Uterus (tissue), 4 donors: ENCODE measurements at places on chromosomes 5 and 9. TPM values are rescaled to one million over a fixed set of nuclear protein-coding genes. Genes with fewer than 3 reads are reported as not detected.

- no peak for DNase-seq
These were observed 219.8 kb downstream of the ARL15 start for GRCh38 chr5:54090495-54091120.

DNA sequence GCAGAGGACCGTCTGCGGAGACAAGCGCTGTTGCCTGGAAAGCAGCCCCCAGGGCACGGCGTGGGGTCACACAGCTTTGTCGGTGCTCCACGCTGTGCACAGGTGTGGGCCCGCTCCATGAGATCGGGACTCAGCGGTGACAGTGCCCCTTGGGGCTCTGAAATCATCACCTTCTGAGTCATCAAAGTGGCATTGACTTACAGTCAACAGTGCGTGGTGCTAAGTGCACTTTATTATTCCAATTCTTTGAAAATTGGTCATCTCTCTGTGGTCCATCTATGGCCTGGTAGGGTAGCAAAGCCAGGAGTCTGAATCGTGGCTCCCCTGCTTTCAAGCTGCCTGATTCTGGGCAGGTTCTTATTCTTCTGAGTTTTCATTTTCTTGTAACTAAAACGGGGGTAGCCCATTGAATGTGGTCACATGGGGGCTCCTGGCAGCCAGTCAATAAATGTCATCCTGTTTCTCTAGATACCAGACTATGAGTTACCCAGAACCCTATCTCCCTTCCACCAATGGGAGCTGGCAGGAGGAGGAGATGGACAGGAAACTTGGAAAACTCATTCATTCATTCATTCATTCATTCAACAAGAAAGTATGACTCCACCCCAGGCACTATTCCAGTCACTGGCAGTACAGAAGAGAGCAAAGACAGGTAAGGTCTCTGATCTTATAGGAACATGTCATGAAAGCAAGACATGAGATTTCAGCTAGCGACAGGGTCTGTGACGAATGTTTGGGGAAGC, 20.3 kb upstream of the UNC5A start:
- DNase-seq = no peak

DNA sequence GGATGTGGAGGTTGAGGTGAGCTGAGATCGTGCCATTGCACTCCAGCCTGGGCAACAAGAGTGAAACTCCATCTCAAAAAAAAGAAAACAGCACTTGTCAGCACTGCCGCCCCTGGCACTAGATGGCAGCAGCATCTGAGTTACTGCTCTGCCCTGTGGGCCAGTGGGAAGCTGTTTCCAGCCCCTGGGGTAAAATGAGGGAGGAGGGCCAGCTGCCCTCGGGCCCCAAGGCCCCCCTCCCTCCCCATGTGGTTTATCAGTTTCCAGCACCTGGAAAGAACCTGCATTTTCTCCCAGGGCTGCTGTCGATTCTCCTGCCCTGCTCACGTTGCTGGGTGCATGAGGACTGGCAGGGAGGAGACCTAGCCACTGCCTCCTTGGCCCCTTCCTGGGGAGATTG, 13.2 kb upstream of the CEL start:
- no peak for DNase-seq

- no peak for DNase-seq
These were observed 731.3 kb downstream of the NR2F1-AS1 start for GRCh38 chr5:92849756-92850155.

GRCh38 chr5:176415952-176416924, at the start of gene CLTB:
TSS of gene CLTB (minus strand) at chr5:176416539. CDS start at chr5:176416363, 176 bp downstream.
- DNase-seq = peak; percentile 93

DNA sequence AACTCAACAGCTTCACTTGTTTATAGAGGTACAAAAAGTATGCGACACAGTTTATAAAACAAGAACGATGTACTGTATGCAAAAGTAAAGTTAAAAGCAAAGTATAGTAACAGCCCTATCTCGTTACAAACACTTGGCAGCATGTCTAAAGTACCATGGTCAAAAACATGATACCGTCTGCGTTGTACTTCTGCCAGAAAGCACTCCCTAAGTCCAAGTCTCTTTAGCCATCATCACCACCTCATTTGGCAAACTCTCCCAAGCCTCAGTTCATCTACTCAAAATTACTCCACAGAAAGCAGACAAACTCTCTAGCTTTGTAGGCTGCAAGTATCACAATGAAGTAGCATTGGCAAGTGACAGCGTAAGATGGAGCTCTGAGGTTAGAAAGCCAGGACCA, 73.4 kb downstream of the NFIB start:
- no peak for DNase-seq

- no peak for DNase-seq
These were observed 190.3 kb downstream of the DCP2 start for GRCh38 chr5:113166852-113167366.

DNA sequence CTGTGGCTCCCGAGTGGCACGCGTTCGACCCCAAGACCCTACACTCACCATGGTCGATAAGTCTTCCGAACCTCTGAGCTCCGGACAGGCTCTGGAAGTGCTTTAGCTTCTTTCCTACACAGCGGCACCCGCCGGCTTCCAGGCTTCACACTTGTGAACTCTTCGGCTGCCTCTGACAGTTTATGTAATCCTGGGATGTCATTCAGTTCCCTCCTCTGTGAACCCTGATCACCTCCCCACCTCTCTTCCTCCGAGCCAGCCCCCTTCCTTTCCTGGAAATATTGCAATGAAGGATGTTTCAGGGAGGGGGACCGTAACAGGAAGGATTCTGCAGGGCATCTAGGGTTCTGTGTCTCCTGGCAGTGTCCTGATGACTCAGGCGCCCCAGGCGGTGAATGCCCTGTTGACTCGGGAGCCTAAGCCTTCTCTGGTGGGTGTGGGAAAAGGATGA, at the start of gene CD14:
Gene CD14, minus strand, starts transcription at position 155 of the 451 bp plus-strand sequence. Its CDS starts 104 bp downstream, at position 51.
- DNase-seq = no peak

GRCh38 chr9:76185432-76185831, 208.8 kb downstream of the RFK start:
- DNase-seq = no peak

GRCh38 chr9:136769710-136770191, 5.4 kb upstream of the LCN15 start:
- no peak for DNase-seq

- no peak for DNase-seq
These were observed 46.1 kb upstream of the ANKH start for GRCh38 chr5:14917719-14918118.

DNA sequence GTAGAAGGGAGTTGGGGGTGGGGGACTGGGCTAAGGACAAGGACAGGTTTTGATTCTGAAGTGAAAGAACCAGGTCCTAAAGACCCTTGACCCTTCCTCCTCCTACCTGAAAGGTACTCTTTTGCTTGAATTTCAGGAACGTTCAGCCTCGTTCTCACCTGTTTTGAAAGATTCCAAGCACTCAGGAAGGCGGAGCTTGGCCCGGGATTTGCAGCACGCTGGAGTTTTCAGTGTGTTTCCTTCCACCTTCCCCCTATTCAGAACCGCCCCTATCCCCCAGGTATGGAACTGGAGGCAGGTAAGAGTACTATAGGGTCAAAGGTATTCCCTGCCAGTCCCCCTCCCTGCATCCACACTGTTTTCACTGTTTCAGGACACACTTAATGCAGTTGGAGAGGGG, 7.1 kb downstream of the EGR1 start:
- DNase-seq = no peak

GRCh38 chr5:29304545-29304944, 1888.9 kb upstream of the CDH6 start:
- no peak for DNase-seq

- DNase-seq = no peak
These were observed 819.4 kb downstream of the SEMA5A start for GRCh38 chr5:8726383-8727036.

GRCh38 chr5:31047621-31048020, 145.9 kb upstream of the CDH6 start:
- no peak for DNase-seq

GRCh38 chr9:137453643-137454081, 5.5 kb downstream of the NSMF start:
- peak; percentile 83 for DNase-seq

DNA sequence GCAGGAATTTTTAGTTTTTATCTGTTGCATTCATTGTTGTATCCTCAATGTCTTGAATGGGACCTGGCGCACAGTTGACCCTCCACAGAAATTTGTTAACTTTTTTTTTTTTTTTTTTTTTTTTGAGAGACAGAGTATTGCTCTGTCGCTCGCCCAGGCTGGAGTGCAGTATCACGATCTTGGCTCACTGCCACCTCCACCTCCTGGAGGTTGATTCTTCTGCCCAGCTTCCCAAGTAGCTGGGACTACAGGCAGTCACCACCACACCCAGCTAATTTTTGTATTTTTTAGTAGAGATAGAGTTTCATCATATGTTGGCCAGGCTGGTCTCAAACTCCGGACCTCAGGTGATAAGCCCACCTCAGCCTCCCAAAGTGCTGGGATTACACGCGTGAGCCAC, 205.9 kb downstream of the ROR2 start:
- DNase-seq = no peak

DNA sequence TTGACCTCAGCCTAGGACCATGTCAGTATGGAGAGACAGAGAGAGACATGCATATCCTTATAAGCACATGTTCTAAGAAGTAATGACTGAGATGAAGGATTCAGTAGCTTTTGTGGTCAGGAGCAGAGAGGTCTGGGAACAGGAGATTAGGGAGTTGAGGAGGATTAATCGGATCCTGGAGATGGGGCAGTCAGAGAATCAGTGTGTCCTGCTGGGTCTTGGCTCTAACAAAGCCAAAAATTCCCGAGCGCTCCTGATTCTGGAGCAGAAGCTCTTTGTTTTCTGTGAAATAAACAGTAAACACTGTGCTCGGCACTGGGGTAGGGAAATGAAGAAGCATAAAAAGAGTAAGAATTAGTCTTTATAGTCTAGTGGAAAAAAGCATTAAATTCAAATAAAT, 520.0 kb upstream of the CLINT1 start:
- no peak for DNase-seq

The CARTPT gene
- not detected for total RNA-seq

The MLANA gene
- not detected for total RNA-seq

The SPINK6 gene
- not detected for total RNA-seq

The IL3 gene
- not detected for total RNA-seq

The ARL14EPL gene
- not detected for total RNA-seq

The SYK gene
- 22.2 TPM for total RNA-seq
